ENCODE measurements at places on chromosomes 11 and 22.

DNA sequence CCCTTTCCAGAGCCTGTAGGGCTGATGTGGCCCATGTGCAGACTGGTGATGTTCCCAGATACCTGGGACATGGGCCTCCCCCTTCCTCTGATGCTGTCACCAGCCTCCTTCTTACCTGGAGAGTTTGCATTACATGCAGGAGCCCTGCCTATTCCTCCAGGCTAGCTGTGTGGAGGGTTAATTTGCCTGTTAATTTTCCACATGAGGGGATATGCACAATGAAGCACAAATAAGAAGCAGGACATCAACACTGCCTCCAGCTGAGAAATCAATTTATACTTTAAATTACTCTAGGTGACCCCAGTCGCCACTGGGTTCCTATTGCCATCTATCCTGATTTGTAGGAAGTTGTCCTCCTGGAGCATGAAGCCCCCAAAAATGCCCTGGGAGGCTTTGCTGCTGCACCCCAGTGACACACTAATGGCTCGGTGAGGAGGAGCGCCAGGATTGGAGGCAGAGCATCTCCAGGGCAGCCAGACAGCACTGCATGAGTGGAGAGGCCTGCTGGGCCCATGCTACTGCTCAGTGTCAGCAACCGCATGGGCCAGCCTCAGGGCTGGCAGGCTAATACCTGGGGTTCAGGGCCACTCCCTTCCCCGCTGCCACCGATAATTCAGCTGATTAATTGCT lies 101.6 kb upstream of the USP47 start:
- no peak for DNase-seq

DNA sequence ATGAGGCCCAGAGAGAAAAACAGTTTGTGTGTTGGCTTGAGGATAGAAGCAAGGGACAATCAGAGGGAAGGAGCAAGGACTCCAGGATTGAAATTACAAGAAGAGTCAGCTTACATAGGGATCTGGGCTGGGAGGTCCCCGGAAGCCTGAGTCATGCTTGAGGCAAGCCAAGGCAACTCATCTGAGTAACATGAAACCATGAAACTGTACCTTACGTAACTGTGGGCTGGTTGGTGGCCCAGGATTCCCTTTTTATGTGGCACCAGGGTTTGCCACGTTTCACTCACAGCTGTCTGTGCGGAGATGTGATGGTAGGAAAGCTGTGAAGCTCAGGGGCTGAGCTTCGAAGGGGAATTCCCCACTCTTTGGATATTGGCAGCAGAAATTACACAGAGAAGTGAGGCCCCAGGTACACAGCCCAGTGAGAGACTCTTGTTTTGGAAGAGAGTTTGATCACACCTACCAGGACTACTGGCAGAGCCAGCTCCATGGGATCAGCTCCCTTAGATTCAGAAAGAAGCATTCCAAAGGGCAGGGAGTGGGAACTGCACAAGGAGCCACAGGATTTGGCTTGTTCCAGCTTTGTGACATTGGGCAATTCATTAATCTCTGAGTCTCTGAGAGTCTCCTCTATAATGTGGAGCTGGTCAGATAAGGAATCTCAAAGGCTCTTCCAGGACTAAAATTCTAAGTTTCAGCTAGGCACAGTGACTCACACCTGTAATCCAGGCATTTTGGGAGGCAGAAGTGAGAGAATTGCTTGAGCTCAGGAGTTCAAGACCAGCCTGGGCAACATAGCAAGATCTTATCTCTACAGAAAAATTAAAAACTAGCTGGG lies 7.8 kb downstream of the SLC5A1 start:
- no peak for DNase-seq

- no peak for DNase-seq
Measured at GRCh38 chr11:2741006-2741376, 41.2 kb upstream of the KCNQ1OT1 start.

DNA sequence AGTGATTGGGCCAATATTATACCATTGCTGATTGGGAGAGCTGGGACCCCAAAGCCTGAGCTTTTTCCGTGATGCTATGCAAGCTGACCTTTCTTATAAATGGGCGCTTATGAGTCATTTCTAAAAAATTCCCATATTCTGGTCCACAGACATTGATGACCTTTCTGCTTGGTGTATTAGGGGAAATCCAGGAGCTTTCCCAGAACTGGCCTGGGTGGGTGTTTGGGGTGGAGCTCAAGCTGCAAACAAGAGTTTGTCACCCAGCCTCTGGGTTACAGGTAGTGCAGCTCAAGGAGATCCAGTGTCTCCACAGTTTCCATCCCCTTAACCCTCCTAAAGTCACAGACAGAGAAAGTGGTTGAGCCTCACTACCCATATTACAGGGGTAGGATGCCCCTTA lies 67.7 kb downstream of the CCDC81 start:
- DNase-seq, result no peak

GRCh38 chr11:112051768-112052167 lies 22.0 kb downstream of the PIH1D2 start:
- no peak for DNase-seq

GRCh38 chr22:48112687-48113521 lies 1350.5 kb downstream of the TBC1D22A start:
- no peak for DNase-seq

DNA sequence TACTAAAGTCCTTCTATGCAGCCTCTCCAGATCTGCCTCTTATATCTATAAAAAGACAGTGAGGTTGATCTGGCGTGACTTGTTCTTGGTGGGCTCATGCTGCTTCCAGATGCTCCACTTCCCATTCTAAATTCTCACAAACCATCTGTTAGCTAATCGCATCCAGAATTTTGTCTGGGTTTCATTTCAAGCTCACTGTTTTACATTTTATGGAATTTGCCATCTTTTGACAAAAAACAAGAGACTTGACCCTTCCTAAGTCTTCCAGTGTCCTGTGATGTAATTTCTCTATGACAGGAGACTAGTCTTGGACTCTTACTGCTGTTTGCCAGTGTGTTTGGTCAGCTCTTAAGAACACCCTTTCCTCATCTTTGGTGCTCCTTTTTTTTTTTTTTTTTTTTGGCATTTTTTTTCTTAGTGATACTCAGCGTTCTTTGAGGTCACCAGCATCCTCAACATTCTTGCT lies 23.0 kb downstream of the CRKL start:
- no peak for DNase-seq

- no peak for DNase-seq
Measured at GRCh38 chr11:69356703-69357457, 62.9 kb downstream of the MYEOV start.

GRCh38 chr11:20122131-20122530 lies 38.1 kb downstream of the DBX1 start:
- DNase-seq, result no peak

GRCh38 chr11:100632941-100633452 lies 54.1 kb upstream of the ARHGAP42 start:
- DNase-seq, result no peak

GRCh38 chr11:126800009-126800408 lies 200.6 kb downstream of the KIRREL3 start:
- no peak for DNase-seq

- DNase-seq, result no peak
Measured at GRCh38 chr11:17859552-17859951, 125.0 kb downstream of the KCNC1 start.

DNA sequence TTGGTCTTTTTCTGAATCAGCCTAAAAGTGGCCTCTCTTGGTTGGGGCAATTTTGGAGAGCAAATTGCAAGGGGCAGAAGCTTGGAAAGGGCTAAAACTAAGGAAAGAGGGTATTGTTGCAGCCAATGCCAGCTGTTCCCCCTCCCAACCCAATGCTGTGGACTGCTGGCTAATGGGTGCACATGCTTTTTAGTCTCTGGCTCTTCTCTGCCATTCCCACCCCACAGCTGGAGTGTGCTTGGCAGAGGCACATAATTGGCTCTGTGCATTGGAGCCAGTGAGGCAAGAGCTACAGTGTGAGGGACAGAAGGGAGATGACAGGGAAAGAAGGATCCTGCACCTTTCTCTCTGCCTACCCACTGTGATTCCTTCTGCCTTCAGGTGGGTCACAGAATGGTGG lies 140.0 kb downstream of the NECTIN1 start:
- DNase-seq, result no peak

GRCh38 chr11:127493330-127494022 lies 492.9 kb upstream of the KIRREL3 start:
- DNase-seq, result no peak

DNA sequence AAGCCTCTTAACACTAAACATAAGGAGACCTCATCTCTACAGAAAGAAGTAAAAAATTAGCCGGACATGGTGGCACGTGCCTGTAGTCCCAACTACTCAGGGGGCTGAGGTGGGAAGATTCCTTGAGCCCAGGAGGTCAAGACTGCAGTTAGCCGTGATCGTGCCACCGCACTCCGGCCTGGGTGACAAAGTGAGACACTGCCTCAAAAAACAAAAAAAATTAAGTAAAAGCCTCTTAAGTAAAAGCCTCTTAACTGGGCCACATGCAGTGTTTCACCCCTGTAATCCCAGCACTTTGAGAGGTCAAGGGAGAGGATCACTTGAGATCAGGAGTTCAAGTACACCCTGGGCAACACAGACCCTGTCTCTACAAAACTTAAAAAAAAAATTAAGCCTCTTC lies 25.7 kb downstream of the CELF1 start:
- no peak for DNase-seq

DNA sequence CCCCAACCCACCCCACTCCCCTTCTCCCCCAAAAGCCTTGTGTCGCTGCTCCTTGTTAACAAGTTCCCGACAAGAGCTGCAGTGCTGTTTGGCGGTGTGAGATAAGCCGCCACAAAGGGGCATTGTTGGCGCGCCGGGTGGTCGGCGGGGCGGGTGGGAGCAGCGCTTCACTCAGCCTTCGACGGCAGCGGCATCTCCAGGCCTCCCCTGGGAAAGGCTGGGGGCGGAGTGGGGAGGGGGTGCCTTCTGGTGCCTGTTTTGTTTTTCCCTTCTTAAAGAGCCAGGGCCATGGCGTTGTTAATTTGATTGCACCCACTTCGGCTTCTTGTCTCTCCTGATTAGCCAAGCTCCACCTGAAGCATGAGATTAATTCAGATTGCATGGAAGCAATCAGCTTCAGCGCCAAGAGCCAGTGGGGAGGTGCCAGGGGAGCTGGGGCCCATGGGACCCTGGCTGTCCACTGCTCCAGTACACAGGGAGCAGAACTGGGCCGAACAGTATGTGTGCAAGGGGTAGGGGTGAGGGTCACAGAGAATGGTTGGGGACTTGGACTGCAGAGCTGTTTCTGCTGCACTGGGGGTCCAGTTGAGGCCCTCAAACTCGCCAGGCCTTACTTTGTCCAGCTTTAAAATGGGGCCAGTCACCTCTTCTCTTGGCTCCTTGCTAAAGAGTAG lies 165.1 kb downstream of the CEP164 start:
- no peak for DNase-seq

DNA sequence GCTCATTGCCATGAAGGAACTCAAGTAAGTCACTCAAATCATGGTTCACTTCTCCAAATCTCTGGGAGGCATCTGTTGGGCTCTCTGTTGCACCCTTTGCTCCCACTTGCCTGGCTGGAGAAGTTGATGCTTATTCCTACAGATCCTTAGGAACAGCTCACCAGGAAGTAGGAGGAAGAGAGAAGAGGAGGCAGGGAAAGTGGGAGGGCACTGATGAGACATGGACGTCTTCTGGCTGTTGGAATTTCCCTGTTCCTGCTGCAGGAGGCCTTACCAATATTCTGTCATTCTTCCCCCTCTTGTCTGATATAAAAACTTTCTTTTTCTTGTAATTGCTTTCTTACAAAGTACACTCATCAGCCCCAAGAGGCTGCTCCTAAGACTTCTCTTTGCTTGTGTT lies 13.6 kb downstream of the POLR2F start:
- DNase-seq, result no peak

DNA sequence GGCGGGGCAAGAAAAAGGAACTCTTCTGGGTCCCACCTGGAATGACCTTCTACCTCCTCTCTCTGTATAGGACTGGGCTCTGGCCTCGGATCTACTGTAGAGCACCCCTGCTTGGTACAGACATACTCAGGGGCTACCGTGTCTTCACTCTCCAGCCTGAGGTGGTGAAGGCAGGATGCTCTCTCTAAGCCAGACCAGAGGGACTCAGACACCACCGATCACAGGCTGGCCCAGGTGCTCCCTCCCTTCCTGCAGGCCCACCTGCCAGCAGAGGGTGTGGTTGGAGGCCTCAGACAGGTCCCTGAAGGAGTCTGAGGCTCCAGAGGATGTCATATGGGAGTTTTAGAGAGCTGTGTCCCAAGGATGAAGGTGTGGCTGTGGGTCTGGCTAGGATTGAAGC lies 4.1 kb downstream of the NHERF4 start:
- no peak for DNase-seq

GRCh38 chr11:91305402-91305801 lies 919.2 kb upstream of the FAT3 start:
- DNase-seq, result no peak

GRCh38 chr22:47168900-47169800 lies 406.7 kb downstream of the TBC1D22A start:
- DNase-seq, result peak; percentile 10

GRCh38 chr11:129967996-129968395 lies 34.6 kb downstream of the PRDM10 start:
- no peak for DNase-seq

GRCh38 chr11:3157381-3158130 lies 7.6 kb downstream of the OSBPL5 start:
- no peak for DNase-seq

GRCh38 chr11:81165164-81165563 lies 1568.5 kb downstream of the FAM181B start:
- DNase-seq, result no peak

DNA sequence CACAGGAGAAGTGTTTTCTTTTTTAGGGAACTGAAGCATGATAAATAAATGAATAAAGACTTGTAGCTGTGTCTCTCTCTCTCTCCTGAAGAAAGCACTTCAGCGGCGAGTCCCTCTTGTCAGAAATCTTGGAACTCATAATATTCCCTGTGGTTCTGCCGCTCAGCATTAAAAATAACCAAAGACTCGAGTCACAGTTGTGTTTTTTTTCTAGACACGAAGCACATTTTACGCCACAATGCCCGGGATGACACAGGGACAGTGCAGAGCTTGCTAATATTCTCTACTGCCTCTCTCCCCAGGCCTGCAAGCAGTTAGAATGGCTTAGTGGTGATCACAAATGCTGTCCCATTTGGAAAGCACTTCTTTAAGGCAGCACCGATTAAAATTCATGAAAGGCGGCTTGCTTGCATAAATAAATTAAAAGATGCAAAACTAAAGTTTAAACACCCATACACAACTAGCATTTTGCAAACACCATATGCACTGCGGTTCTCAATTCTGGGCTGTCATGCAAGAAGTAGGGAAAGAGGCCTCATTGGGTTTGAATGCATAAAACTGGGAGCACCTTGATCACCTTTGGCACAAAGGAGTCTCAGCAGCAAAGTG lies 597.4 kb downstream of the SOX6 start:
- DNase-seq, result no peak

- no peak for DNase-seq
Measured at GRCh38 chr11:93524173-93524536, 19.0 kb downstream of the SMCO4 start.

DNA sequence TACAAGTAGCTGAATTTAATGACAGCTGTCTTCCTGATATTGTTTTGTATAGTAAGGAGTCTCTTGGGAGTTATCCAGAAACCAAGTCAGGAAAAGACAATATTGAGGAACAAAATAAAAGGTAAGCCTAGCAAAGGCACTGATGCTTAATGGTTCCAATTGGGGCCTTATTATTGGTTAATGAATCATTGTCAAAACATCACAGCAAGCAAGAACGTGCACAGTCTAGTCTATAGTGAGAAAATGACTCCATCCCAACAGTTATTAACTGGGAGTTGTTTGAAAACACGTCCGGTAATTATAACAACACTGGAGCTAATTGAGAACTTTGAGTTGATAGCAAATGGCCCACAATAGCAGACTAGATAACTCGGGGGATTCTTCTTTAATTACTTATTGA lies 17.7 kb downstream of the BSX start:
- DNase-seq, result no peak

Data from omental fat pad (tissue), 4 donors.